CD4-positive, alpha-beta T cell treated with Interleukin-21 for 1 hour (primary cell): ENCODE measurements at places on chromosomes 4 and X.

GRCh38 chr4:46894826-46895225 is 14.2 kb downstream of the COX7B2 start:
- DNase-seq: no peak

DNA sequence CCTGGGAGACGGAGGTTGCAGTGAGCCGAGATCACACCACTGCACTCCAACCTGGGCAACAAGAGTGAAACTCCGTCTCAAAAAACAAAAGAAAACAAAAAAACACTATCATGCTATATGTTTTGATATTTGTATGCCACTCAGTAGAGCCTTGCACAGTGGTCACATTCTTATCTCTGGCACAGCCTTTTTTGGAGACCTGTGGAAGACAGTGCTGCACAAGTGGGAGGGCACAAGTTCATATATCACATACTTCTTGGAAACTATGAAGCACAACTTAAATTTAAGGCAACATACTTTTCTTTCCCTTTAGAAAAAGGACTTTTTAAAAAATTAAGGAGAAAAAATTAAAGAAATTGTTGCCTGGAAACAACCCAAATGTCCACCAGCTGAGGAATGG is 14.4 kb upstream of the S100G start:
- no peak for DNase-seq

DNA sequence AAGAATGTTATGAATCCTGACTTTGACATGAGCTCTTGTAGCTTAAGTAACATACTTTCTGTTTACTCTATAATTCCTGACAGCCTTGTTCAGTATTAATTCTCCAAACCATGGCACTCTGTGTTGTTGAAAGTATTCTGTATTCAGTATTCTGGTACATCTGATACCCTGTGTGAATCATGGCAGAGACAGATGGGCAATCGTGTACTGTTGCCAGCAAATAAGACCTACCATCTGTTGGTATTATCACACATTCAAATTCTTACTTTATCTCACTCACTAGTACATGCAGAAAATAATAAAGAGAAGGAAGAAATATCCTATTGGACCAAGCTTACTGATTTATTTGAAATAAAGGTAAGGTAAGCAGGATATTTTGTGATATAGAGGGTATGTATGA is 7.9 kb downstream of the MBTPS2 start:
- no peak for DNase-seq

DNA sequence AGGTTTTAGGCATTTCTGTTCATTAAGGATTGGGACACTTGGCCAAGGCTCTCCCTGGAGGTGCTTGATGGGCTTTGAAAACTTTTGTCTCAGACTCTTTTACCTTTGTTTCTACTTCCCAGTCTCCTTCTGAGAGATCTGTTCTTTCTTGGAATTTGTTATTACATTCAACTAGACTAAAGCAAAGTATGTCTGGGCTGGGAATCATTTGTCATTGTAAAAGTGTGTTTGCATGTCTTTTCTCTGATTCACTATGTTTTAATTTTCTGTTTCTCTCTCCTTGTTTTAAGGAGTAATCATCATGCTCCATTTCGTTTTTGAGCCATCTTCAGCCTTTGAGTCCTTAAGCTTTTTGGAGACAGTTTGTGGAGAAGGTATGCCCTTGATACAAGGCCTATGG is 12.2 kb upstream of the PGRMC2 start:
- DNase-seq: no peak
